ENCODE measurements at places on chromosomes 2 and 18. TPM values are rescaled to one million over a fixed set of nuclear protein-coding genes. Genes with fewer than 3 reads are reported as not detected.
A peak's percentile ranks its signal among the peaks of the same experiment; 100 is the strongest.

Gene DSG2
- 21.1 TPM for total RNA-seq

DNA sequence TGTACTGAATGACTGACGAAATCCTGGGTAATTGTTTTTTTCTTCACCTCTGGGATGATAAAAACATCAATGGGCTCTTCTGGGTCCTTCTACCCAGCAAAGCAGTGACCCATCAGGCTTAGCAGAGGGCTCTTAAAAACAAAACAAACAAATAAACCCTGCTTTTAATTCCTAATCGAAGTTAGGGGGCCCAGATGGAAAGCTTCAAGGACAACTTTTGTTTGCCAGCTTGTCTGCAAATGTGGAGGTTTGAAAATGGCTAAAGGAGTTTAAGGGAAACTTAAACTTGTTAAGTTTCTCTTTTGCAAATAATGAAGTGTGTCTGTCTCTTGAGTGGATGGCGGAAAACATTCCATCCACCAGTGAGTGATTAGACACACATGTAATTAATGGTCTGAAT, 327.2 kb downstream of the SATB2 start:
- H3K36me3 ChIP-seq: no peaks in the 10 kb centered on the region
- 0 out of 2 replicates have a peak, but pooled peaks cover 8% of the 10 kb centered on the region for H3K27me3 ChIP-seq
- H3K27ac ChIP-seq: no peak overlapping the region
- no peaks in the 10 kb centered on the region for H3K4me1 ChIP-seq
- no peak for DNase-seq
- no peak overlapping the region for H3K4me3 ChIP-seq

DNA sequence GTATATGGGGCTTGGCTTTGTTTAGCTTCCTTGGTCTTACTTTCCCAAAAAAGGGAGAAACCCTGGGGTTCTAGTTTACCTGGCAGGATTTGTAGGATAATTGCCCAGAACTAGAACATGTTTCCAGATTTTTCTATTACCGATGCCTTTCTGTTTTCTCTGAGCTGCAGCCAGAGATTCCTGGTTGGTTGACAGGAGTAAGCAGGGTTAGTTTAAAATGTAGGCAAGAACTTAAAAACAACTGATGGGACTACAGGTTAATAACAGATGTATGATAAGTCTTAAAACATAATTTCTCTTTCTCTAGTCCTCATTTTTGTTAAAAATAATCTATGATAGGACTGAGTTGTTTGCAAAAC, 38.9 kb upstream of the GMCL1 start:
- DNase-seq: no peak
- no peaks in the 10 kb centered on the region for H3K27me3 ChIP-seq
- H3K4me1 ChIP-seq: no peaks in the 10 kb centered on the region

Gene BOLL
- total RNA-seq: not detected

DNA sequence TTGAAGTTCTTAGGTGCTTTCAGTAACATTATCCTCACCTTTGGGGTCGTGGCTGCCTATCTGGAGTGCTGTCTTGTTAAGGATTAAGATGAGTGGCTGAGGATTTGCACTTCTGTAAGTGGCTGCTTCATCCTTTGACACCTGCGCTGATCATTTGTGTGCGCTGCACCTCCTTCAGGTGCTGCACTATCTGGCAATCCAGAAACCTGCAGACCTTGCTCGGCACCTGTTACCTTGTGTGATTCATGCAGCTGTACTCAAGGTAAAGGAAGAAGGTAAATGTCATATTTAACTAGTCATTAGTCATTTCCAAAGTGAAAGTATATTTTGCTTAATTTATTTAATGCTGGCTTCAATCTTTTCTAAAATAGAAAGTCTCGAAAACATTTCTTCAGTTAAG, 110.3 kb downstream of the RAB3GAP1 start:
- peak; percentile 82 for DNase-seq
- H3K36me3 ChIP-seq: peaks cover 21% of the 10 kb centered on the region
- peak overlapping the region; percentile 83 for H3K27ac ChIP-seq
- no peaks in the 10 kb centered on the region for H3K27me3 ChIP-seq

Gene ZDBF2
- 4.2 TPM for total RNA-seq

DNA sequence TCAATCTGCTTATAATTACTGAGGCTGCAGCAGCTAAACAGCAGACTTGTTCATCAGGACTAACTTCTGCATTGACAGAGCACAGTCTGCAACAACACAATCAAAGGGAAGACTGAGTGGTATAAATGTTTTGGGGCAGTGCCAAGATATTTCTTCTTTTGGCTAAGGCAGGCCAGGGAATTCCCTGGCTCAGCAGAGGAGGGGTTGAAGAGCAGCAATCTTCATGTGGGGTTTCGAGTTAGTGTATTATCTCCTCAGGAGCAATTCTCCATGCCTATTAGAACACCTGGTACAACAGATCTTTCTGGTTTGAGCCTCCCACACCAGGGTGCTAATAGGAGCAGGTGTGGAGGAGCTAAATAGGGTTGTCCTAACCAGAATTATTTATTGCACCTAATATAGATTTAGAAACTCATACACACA, 103.0 kb upstream of the STK17B start:
- H3K36me3 ChIP-seq: no peaks in the 10 kb centered on the region
- H3K27me3 ChIP-seq: no peaks in the 10 kb centered on the region
- DNase-seq: peak; percentile 38
- no peak overlapping the region for H3K27ac ChIP-seq
- peaks cover 35% of the 10 kb centered on the region for H3K4me1 ChIP-seq

DNA sequence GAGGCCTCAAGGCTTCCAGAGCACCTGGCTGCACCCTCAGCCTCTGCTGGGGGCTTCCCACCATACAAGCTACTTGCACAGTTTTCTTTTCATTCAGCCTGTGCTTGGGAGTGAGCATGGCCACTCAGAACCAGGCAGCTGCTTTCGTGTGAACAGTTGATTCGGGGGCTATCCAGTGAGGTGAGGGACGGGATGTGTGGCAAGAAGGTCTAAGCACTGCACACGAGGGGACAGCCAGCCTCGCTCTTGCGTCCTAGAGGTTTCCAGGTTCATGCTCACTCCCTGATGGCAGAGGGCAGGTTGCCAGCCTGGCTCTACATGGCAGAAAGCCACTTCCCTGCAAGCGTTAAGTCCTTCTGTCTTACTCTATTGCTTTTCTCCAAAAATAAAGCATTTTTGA, 146.2 kb downstream of the MBP start:
- no peak overlapping the region for H3K4me3 ChIP-seq
- no peaks in the 10 kb centered on the region for H3K36me3 ChIP-seq
- H3K4me1 ChIP-seq: peaks cover 5% of the 10 kb centered on the region
- H3K27ac ChIP-seq: no peak overlapping the region

Gene BAZ2B
- total RNA-seq: 19.6 TPM

DNA sequence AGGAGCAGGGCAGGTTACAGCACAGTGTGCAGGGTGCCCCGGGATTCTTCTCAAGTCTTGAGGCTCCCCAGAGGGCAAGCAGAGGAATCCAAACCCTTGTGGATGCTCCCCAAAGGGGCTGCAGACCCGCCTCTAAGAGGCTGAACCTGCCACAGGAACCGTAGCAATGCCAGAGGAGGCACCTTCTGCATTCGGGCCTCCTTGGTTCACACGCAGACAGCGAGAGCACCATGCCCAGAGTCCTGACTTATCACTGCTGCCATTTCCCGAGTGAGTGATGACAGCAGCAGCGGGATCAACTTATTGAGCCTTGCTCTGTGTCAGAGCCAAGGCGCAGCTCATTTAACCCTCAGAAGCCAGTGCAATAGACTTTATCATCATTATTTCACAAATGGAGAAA, 203.5 kb downstream of the CTIF start:
- no peaks in the 10 kb centered on the region for H3K27me3 ChIP-seq
- no peak overlapping the region for H3K4me3 ChIP-seq
- no peaks in the 10 kb centered on the region for H3K4me1 ChIP-seq
- DNase-seq: no peak

GRCh38 chr18:27175914-27176313, 9.2 kb downstream of the CHST9 start:
- DNase-seq: no peak
- H3K36me3 ChIP-seq: no peaks in the 10 kb centered on the region
- no peak overlapping the region for H3K27ac ChIP-seq

- no peaks in the 10 kb centered on the region for H3K4me1 ChIP-seq
- no peaks in the 10 kb centered on the region for H3K27me3 ChIP-seq
- H3K4me3 ChIP-seq: no peak overlapping the region
These were observed 71.5 kb downstream of the EMX1 start for GRCh38 chr2:72988726-72989273.

GRCh38 chr2:68134120-68134519, 23.6 kb upstream of the PNO1 start:
- no peak for DNase-seq
- no peak overlapping the region for H3K4me3 ChIP-seq
- peaks cover 18% of the 10 kb centered on the region for H3K36me3 ChIP-seq
- no peak overlapping the region for H3K27ac ChIP-seq

Gene SLC16A14
- 12.4 TPM for total RNA-seq

GRCh38 chr18:60092073-60092472, 192.3 kb downstream of the PMAIP1 start:
- no peaks in the 10 kb centered on the region for H3K36me3 ChIP-seq
- no peaks in the 10 kb centered on the region for H3K4me1 ChIP-seq
- DNase-seq: no peak
- no peak overlapping the region for H3K27ac ChIP-seq
- H3K27me3 ChIP-seq: no peaks in the 10 kb centered on the region

Gene RAPGEF4
- 0.87 TPM for total RNA-seq

DNA sequence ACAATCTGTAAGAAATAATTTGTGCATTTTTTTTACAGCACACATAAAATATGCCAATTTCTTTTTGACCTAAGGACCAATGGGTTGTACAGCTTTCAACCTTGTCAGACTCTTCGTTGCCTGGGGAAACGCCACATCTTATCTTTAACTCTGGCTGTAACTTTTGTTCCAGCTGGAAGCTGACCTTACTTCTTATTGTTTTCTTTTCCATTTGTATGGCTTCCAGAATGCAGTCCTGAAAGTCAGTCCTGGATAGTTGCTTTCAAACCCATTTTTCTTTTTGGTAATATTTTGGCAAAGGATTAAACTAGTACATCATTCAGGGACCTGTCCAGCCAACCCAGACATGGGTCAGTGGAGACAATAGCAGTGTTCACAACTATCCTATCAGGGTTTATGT, 686.5 kb upstream of the CDH2 start:
- no peaks in the 10 kb centered on the region for H3K4me1 ChIP-seq
- H3K36me3 ChIP-seq: no peaks in the 10 kb centered on the region
- no peaks in the 10 kb centered on the region for H3K27me3 ChIP-seq
- H3K4me3 ChIP-seq: no peak overlapping the region
- H3K27ac ChIP-seq: no peak overlapping the region

Gene ASPRV1
- not detected for total RNA-seq

DNA sequence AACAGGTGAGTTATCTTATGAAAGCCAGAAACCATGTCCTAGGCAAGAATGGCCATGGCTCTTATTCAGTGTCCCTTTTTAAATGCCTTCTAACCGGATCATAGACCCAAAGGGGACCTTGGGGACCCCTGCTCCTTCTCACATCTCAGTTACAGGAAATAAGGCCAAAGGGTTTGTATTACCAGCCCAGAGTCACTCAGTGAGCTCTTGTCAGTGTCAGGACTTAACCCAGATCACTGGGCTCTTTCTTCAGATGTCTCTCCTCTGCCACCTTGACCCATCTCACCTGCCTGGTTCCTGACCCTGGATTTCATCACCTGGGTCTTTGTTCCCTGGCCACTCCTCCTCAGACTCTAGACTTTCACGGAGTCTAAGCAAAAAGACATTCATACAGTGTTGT, 556.7 kb downstream of the CMPK2 start:
- H3K27me3 ChIP-seq: peaks cover 3% of the 10 kb centered on the region
- H3K4me3 ChIP-seq: no peak overlapping the region

- no peak overlapping the region for H3K4me3 ChIP-seq
- peaks cover 8% of the 10 kb centered on the region for H3K36me3 ChIP-seq
- H3K27me3 ChIP-seq: no peaks in the 10 kb centered on the region
- no peak overlapping the region for H3K27ac ChIP-seq
- H3K4me1 ChIP-seq: peaks cover 48% of the 10 kb centered on the region
These were observed 3.6 kb downstream of the GALNT3 start for GRCh38 chr2:165790466-165790865.

DNA sequence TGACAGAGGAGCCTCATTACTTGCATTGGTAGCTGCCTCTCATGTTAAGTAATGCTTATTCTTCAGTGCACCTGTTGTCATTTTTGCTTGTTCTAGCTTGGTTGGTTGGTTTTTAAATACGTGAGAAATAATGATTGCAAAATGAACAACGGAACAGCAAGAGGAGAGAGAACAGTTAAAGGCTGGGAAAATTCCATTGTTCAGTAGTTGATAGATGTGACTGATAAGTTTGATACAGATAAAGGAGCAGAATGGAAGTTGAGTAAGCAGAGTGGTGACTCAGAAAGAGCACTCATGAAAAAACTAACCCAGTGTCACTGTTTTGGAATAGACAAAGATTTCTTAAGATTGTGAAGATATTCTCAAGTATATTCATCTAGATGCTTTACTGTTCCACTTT, 50.5 kb downstream of the MTA3 start:
- no peak overlapping the region for H3K27ac ChIP-seq
- H3K36me3 ChIP-seq: peaks cover 4% of the 10 kb centered on the region
- DNase-seq: peak; percentile 55
- H3K27me3 ChIP-seq: no peaks in the 10 kb centered on the region
- peaks cover 4% of the 10 kb centered on the region for H3K4me1 ChIP-seq

Gene UGT1A4
- not detected for total RNA-seq

GRCh38 chr2:120964819-120965218, 229.2 kb downstream of the GLI2 start:
- H3K36me3 ChIP-seq: no peaks in the 10 kb centered on the region
- no peak overlapping the region for H3K27ac ChIP-seq
- no peaks in the 10 kb centered on the region for H3K27me3 ChIP-seq
- no peak overlapping the region for H3K4me3 ChIP-seq
- peak; percentile 64 for DNase-seq

DNA sequence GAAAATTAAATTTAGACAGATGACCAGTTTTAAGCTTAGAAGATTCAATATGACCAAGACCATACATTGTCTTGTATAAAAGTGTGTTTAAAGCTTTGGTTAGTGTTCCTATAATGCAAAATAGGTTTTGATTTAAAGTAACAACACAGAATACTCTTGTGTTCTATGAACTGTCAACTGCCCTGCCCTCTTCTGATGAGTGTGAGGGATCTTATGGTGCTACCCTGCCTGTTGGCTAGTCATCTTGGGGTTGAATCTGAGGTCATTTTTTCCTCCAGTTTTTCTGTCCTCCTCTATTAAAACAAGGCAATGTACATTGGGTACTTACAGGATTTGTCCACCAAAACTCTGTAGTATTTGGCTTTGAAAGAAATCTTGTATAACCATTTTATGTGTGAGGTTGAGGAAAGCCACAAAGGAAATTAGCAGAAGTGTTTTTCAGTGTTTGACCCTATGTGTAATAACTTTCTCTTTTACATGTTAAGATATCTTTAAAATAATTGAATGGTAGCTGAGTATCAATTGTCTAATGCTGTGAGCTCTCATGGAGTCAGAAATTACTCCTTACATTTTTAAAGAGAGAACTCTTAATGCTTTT, 129.1 kb downstream of the SPTBN1 start:
- peaks cover 56% of the 10 kb centered on the region for H3K4me1 ChIP-seq
- H3K27me3 ChIP-seq: no peaks in the 10 kb centered on the region
- H3K4me3 ChIP-seq: no peak overlapping the region
- peaks cover 7% of the 10 kb centered on the region for H3K36me3 ChIP-seq
- no peak for DNase-seq

- H3K27me3 ChIP-seq: no peaks in the 10 kb centered on the region
- no peak overlapping the region for H3K27ac ChIP-seq
- DNase-seq: no peak
- H3K4me1 ChIP-seq: no peaks in the 10 kb centered on the region
- H3K4me3 ChIP-seq: no peak overlapping the region
These were observed 112.5 kb upstream of the OTX1 start for GRCh38 chr2:62938126-62938525.

Gene TEKT4
- total RNA-seq: not detected

Gene SNORC
- 14.3 TPM for total RNA-seq

Gene CAVIN2
- total RNA-seq: 0.07 TPM
